Kidney (tissue), 22 donors: ENCODE measurements at places on chromosomes 12 and 14. TPM values are rescaled to one million over a fixed set of nuclear protein-coding genes. Genes with fewer than 3 reads are reported as not detected.

IFNG-AS1 gene
- not detected for polyA plus RNA-seq

- no peak for DNase-seq
Observed at GRCh38 chr12:71036526-71036925, 116.0 kb upstream of the PTPRR start.

PRPF39 gene
- polyA plus RNA-seq: 15.4 TPM

- DNase-seq: no peak
Observed at GRCh38 chr12:57202321-57202720, 14.3 kb upstream of the NXPH4 start.

DNA sequence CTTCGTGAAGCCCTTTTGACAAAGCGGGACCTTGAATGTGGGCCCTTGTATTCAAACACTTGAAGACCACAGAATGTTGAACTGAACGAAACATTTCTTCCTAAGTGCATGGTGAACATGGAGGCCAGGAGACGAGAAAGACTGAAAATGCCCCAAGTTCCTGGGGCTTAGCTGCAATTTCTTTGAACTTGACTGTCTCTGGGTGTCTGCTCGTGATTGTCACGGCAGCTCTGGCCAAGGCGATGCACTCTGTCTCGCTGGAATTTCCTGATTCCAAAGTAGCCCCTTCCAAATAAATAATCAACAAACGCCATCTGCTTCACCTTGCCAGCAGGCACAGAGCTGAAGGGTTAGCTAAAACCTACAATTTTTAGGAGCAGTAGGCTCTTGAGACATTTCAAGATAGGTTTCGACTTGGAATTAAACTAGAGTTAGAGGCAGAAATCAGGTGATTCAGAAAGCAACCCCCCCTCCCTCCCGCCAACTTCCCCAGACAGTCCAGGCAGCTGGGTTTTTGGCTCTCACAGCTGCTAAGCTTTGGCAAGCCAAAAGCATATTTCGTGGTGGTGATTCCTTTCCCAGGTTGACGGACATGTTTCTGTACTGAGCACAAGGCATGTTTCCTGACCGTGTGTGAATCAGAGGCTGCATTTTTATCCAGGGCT is 13.5 kb upstream of the IRF2BPL start:
- peak; percentile 73 for DNase-seq

PIWIL1 gene
- 0.15 TPM for polyA plus RNA-seq

KRT83 gene
- not detected for polyA plus RNA-seq

GRCh38 chr12:120761519-120761934 is 35.9 kb downstream of the ACADS start:
- peak; percentile 85 for DNase-seq

DNA sequence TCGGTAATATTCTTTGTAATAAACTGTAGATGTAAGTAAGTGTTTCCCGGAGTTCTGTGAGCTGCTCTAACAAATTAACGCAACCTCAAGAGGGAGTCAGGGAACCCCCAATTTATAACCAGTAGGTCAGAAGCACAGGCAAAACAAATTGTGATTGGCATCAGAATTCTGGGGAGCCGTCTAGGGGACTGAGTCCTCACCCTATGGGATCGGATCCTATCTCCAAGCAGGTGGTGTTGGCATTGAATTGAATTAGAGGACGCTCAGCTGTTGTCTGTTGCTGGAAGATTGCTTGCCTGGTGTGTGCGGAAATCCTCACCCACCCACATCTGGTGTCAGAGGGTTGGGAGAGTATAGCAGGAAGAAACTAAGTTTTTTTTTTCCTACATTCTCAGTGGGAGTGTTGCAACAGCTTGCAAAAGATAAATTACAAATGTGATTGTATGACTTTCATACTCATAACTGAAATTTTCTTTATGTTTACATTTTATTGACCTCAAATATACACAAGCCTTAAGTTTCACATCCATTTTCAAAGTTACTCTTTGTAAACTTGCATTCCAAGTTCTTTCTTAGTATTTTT is 5.5 kb downstream of the TMEM52B start:
- no peak for DNase-seq

NR4A1 gene
- polyA plus RNA-seq: 54.1 TPM

PRPH gene
- polyA plus RNA-seq: 0.71 TPM

GRCh38 chr12:3715999-3716398 is 36.9 kb downstream of the CRACR2A start:
- no peak for DNase-seq

A2ML1 gene
- not detected for polyA plus RNA-seq

EML5 gene
- polyA plus RNA-seq: 0.26 TPM

DNA sequence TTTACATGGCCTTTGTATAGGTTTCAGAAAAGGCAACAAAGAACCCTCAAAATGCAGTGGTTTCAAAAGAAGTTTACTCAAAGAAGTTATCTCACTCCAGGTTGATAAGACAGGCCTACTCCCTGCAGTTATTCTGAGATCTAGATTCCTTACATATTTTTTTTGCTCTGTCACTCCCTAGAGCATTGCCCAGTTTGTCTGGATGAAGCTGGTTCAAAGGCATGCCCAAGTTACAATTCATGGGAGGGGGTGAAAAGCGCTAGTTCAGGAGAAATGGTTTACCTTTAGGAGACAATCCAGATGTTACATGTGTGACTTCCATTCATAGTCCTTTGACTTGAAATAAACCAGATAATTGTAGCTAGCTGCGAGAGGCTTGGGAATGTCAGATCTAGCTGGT is 115.0 kb downstream of the TPH2 start:
- DNase-seq: no peak

LRRIQ1 gene
- 2.4 TPM for polyA plus RNA-seq

GLRX5 gene
- 124 TPM for polyA plus RNA-seq

GRCh38 chr12:112446008-112446725 is 27.4 kb downstream of the PTPN11 start:
- DNase-seq: no peak

GRCh38 chr12:82522762-82523161 is 163.9 kb upstream of the TMTC2 start:
- DNase-seq: no peak

NFE2 gene
- polyA plus RNA-seq: not detected

- DNase-seq: no peak
Observed at GRCh38 chr12:50960130-50960529, 7.8 kb downstream of the HIGD1C start.

GRCh38 chr14:90611936-90612335 is 204.3 kb downstream of the TTC7B start:
- no peak for DNase-seq

- DNase-seq: no peak
Observed at GRCh38 chr12:78099806-78100205, 269.1 kb downstream of the NAV3 start.

SYT10 gene
- 0.30 TPM for polyA plus RNA-seq

GRCh38 chr12:34601689-34602088 is 579.4 kb downstream of the ALG10 start:
- DNase-seq: no peak
